Left ventricle myocardium superior (tissue), 1 donor: ENCODE measurements at places on chromosomes 7 and 10. TPM values are rescaled to one million over a fixed set of nuclear protein-coding genes. Genes with fewer than 3 reads are reported as not detected.

Gene TM9SF3
- 75.4 TPM for total RNA-seq

Gene GPAM
- total RNA-seq, result 25.0 TPM

Gene KCNH2
- 107 TPM for total RNA-seq

Gene ARHGEF5
- 1.7 TPM for total RNA-seq

Gene ZNF365
- not detected for total RNA-seq

Gene MINDY4
- 4.9 TPM for total RNA-seq
